ENCODE measurements at places on chromosomes 7 and 10. TPM values are rescaled to one million over a fixed set of nuclear protein-coding genes. Genes with fewer than 3 reads are reported as not detected.

- DNase-seq = no peak
Measured at GRCh38 chr7:74002474-74003017, 25.4 kb upstream of the ELN start.

- DNase-seq = no peak
Measured at GRCh38 chr10:7293378-7293920, 117.4 kb downstream of the SFMBT2 start.

Gene CPEB3
- 1.9 TPM for total RNA-seq

Gene FOXP2
- total RNA-seq = not detected

- no peak for DNase-seq
Measured at GRCh38 chr7:115980159-115980558, 50.4 kb downstream of the TFEC start.

GRCh38 chr10:65301181-65301580 lies 1624.7 kb upstream of the LRRTM3 start:
- no peak for DNase-seq

Gene HTR7
- not detected for total RNA-seq

DNA sequence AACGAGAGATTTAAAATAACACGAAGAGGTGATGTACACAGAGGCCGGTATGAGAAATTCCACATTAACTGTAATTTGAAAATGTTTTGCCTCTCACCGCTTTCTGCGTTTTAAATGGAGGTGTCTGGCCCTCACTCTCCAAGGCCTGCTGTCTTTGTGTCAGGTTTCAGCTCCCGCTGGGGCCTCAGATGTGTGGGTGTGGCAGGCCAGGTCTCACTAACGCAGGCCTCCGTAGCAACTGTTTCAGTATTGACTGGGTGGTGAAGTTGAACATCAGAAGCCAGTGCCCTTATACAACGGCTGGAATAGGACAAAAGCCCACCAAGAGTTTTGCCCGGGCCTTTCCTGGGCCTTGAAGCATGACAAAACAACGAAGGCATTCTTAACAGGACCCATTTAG lies 303.1 kb downstream of the ADARB2 start:
- no peak for DNase-seq

DNA sequence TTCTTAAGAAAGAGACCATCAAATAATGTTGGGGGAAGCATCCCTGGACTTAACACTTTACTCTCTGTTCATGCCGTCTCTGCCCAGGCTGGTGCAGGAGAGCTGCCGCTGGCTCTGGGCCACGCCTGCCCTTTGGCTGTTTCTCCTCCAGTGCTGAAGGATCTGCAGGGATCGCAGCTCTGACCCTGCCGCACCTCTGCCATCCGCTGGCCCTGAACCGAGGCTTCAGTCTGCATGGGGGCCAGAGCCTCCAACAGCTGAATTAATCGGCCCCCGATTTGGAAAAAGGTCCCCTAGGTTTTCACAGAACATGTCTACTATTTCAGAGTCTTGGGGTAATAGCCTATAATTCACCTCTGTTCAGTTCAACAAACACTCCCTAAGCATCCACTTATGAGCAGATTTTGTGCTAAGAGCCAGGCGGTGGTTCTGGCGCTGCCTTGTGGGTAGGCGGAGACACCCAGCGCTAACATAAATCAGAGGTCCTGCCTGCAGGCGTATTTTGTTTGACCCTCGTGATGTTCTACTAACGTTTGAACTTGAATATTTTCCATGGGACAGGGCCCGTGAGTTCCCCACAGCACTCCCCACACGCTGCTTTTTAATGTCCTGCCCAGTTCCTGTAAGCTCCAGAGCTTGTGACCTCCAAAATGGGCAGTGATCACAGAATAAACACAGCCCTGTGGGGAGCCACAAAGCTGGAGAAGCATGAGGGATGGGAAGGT lies 99.0 kb downstream of the DYNC2I1 start:
- no peak for DNase-seq

GRCh38 chr7:96361116-96361857 lies 39.4 kb upstream of the SLC25A13 start:
- no peak for DNase-seq

All from activated naive CD8-positive, alpha-beta T cell treated with anti-CD3 and anti-CD28 coated beads for 36 hours (primary cell).